Hematopoietic multipotent progenitor cell treated with erythropoietin and hydrocortisone succinate and interleukin-3 and kit ligand, for 17 days (in vitro differentiated cells): ENCODE measurements at places on chromosomes 7 and 10.

- no peak for DNase-seq
These were observed 507.2 kb upstream of the IGFBP3 start for GRCh38 chr7:46428295-46428694.

- DNase-seq, result no peak
These were observed 55.8 kb downstream of the INPP5A start for GRCh38 chr10:132593389-132593788.

DNA sequence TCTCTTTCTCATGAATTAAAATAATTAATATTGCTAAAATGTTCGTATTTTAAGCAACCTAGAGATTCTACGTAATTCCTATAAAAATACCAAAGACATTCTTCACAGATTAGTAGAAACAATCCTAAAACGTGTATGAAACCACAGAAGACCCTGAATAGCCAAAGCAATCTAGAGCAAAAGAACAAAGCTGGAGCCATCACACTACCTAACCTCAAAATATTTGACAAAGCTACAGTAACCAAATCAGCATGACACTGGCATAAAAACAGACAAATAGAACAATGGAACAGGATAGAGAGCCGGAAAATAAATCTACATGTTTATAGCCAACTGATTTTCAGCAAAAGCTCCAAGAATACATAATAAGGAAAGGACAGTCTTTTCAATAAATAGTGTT lies 105.5 kb upstream of the PTN start:
- DNase-seq, result no peak

GRCh38 chr10:1411956-1412355 lies 325.4 kb downstream of the ADARB2 start:
- DNase-seq, result no peak

DNA sequence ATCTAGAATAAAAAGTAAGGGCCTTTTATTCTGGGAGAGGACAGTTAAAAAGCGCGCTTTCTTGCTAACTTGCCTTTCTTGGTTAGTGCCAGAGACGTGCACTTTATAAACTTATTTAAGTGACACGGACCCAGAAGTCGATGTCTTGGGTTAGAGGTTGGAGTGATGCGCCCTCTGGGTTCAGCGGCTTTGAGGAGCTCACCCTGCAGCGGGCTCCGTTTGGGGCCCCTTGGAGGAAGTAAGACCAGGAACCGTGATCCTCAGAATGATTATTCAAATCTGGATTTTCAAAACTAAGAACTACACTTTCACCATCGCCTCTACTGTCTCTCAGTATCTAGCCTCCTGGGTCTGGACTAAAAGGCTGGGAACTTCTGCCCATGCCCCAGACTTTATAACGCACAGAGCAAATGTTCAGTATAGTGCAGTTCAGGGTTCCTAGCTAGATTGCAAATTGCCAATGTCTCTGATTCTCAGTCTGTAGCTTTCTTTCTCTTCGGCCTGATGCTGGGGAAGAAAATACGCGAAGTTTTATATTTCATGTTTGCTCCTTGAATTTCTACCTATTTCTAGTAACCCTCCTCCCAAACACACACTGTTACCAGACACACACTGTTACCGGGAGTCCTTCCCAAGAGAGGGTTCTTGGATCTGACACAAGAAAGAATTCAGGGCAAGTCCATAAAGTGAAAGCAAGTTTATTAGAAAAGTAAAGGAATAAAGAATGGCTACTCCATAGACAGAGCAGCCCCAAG lies 18.6 kb upstream of the SMO start:
- no peak for DNase-seq

DNA sequence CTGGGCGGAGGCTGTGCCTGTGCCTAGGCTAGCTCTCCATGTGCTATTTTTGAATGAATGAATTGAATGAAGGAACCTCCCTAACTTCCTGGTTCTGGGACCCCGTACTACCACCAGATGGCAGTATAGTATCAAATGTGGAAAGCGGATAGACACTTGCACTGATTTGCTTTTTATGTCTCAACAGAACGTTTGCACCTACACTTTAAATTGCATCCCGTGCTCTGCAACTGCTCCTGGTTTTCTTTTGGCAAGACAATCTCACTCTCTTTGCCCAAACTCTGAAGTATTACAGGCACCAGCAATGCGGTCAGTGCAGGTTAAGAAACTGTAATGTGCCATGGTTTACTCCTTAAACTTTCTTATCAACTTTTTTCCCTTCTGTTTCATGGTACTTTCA lies 6.5 kb downstream of the FZD8 start:
- peak; percentile 30 for DNase-seq

- DNase-seq, result no peak
These were observed 45.6 kb downstream of the SORCS1 start for GRCh38 chr10:107118866-107119265.

DNA sequence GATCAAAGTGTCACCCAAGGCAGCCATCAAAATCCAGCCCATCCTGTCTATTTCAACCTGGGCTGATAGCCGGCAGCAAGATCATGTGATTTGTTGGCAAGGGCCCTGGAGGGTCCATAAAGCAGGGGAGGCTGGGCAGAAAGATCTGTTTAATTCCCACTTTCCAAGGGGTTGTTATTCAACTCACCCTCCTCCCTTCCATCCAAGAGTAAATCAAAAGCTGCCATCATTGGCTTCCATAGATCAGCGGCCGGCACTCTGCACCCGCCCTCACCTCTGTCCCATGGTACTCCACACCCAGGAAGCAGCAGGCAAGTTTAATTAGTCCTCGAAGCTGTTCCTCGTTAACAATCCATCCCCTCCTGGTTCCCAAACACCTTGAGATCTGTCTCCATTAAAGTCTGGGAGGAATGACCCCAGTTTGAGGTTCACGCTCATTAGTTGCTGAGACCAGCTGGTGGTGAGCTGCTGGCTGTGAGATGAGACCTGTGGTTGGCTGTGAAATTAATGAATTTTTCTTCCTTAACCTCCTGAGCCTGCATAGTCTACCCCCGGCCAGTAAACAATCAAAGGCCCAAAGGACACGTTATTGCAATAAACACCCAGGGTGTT lies 120.6 kb upstream of the CHST15 start:
- no peak for DNase-seq

GRCh38 chr10:30873411-30873810 lies 158.3 kb downstream of the ZNF438 start:
- DNase-seq, result no peak

DNA sequence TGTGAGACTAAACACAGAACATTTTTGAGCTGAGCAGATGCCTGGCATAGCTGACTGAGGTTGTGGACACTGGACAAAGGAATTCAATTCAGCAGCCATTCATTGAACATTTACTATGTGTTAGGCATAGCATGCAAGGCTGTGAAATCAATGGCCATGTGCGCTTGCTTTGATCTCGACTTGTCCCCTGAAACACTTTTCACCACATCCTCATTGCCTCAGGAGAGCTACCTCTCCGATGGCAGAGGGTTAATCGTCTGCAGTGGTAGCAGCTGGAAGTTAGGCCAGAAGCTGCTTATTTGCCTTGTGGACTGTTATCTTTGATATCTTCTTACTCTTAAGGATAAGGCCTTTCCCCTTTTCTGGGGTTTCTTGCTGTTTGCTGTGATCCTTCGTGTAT lies 297.8 kb downstream of the AUTS2 start:
- DNase-seq, result no peak

GRCh38 chr10:14102056-14102455 lies 228.7 kb downstream of the FRMD4A start:
- DNase-seq, result no peak

DNA sequence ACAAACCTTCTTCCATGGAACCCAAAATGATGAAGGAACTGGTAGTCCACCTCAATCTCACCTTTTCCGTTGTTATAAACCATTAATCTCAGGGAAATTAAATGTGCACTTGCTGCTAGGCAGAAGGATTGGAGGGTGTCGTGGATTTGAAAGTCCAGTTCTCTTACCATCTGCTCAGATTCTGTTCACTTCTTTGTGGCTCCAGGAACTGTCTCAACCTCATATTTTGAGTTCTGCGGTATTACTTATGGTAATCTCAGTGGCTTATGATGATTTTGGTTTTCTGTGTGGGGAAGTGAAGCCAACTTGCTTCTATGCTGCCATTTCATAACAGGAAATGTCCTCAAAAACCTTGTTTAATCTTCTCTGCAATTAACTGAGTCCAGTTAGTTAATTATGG lies 136.4 kb downstream of the CDC14C start:
- DNase-seq, result no peak

- DNase-seq, result no peak
These were observed 66.0 kb upstream of the TNS3 start for GRCh38 chr7:47647918-47648250.

- no peak for DNase-seq
These were observed 190.3 kb downstream of the TWIST1 start for GRCh38 chr7:18927134-18927533.

- DNase-seq, result no peak
These were observed 163.2 kb downstream of the DGKB start for GRCh38 chr7:14739168-14739840.

DNA sequence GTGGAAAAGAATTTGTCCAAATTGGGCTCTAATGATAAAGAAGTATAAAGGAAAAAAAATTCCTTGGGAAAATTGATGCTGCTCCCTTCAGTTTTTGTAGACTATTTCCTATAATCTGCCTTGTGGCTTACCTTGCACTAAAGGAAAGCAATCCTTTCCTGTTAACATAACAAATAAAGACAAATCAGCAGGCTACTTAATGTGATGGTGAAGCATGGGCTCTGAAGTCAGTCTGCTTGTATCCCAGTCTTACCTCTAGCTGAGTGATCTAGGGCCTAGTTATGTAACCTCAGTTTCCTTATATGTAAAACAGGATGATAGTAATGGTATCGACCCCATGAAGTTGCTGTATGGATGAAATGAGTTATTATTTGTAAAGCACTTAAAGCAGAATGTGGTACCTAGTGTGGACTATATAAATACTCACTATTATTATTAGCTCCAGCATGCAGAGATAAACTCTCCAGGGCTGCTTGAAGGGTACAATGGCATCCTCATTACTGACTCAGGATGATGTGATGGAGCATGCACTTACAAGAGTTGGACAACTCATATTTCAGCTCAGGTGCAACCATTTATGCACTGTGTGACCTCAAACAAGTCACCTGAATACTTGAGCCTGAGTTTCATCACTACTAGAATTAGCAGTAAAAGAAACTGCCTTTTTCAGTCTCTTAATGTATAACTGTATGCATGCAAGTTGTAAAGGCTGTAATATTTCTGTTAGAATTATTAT lies 156.1 kb downstream of the DKK1 start:
- DNase-seq, result no peak

DNA sequence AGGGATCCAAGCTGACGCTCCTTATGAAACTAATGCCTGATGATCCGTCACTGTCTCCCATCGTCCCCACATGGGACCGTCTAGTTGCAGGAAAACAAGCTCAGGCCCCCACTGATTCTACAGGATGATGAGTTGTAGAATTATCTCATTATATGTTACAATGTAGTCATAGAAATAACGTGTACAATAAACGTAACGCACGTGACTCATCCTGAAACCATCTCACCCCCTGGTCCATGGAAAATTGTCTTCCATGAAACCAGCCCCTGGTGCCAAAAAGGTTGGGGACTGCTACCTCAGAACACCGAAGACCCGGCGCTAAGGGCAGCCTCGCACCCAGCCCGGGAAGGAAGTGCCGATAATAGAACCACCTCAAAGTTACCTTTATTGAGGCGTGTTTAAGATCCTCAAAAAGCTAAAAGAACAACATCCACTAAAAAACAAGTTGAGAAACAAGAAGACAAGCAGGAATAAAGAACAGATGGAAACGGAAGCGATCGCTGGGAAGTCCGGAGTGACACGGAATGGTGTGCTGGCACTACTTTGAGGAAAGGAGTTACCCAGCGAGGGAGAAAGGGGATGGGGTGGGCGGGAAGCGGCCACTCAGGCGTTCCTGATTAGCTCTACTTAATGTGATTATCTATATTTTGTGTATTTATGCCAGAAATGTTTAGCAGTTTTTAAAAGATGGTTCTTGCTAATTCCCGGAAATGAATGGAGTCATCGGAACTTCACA lies 50.1 kb upstream of the PRKAR1B start:
- no peak for DNase-seq

GRCh38 chr10:28737096-28737495 lies 59.8 kb downstream of the BAMBI start:
- no peak for DNase-seq

GRCh38 chr10:106189292-106189691 lies 975.2 kb downstream of the SORCS1 start:
- no peak for DNase-seq

DNA sequence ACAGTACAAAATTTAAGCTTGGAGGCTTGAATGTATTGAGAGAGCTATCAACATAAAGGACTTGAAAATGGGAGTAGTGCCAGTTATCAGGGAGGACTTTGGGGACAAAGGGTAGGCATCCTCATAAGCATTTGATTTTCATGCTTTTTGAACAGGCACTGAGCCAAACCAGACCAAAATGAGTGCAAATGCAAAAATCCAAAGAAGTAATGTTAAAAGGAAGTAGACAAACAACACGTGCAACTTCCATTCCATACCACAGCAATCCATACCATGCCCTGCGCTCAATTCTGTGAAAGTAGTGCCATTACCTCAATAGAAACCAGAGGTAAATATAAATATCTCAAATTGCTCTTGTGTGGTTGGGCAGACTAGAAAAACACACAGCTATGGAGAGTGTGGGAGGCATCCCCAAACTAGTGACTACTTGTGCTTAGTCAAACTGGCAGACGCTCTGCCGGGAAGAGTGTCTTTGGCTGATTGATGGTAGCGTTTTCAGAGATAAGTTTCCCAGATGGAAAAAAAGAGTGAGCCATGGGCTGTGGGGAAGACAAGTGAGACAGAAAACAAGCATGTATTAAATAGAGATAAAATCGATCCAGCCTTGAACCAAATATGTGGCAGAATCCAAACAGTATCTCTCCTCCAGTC lies 161.5 kb downstream of the CREB5 start:
- DNase-seq, result no peak

- DNase-seq, result no peak
These were observed 126.6 kb upstream of the RAB11FIP2 start for GRCh38 chr10:118173296-118173695.
